ENCODE measurements at places on chromosomes 3 and 15.
A peak's percentile ranks its signal among the peaks of the same experiment; 100 is the strongest.

GRCh38 chr3:194091141-194091540 is 44.8 kb upstream of the HES1 start:
- ATAC-seq = peak; percentile 86

DNA sequence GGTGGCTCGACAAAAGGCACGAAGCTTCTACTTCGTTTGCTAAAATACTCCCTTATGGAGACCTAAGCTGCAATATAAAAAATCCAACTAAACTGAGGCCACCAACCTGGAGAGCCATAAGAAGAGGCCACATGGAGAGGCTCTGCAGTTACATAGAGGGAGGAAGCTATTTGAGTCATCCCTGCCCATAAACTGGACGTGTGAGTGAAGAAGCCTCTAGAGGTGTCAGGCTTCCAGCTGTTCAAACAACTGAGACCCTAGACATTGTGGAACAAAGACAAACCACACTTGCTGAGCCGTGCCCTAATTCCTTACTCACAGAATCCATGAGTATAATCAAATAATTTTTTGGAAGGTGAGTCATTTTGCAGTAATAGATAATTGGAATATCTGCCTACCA is 50.2 kb upstream of the GMNC start:
- ATAC-seq = no peak

- ATAC-seq = no peak
These were observed 186.3 kb downstream of the MCTP2 start for GRCh38 chr15:94417501-94418293.

GRCh38 chr15:49693498-49693897 is 72.7 kb downstream of the DTWD1 start:
- ATAC-seq = no peak

DNA sequence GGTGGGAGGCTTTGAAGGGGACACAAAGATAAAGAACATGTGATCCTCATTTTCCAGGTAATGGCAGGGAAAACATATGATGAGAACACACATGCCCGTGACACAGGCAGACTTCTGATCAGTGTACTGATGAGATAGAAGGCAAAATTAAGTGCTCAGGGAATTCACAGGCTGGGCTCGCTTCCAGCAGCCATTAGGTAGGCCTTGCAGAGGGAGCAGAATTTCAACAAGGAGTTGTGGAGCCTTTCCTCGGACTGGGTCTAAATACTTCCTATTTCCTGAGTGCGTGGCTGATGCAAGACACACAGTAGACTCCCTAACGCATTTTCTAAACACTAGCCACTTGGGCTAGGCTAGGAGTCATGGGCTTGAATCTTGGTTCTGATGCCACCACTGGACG is 74.0 kb upstream of the ETV5 start:
- ATAC-seq = no peak

DNA sequence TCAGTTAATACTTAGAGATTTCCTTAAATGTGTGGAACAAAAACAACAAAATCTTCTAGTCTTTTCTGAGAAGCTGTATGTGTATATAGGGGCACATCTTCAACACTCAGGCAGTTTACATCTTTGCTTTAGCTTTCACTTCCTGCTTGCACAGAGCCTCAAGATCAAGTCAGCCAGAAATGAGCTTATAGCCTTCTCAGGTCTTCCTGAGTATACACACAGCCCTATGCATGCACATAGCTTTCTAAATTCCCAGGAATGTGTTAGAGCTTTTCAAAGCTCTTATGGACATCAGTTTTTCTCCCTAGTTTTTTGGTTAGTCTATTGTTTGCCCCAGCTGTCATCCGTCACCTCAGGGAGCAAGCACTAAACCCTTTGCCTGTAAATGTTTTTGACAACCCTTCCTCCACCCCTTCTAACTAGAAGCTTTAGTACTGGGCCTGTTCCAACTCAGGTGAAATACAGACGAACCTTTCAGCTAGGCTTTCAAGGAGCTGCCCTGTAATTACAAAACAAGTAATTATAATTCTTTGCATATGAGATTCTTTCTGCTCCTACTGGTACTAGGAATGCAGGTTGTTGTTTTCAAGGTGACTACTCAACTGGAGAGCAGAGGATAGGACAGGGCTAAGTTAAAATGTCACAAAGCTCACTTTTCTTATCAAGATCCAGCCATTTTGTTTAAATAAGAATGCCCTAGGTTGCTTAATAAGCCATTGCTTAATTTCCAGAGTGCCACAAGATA is 22.6 kb upstream of the MTMR10 start:
- peak; percentile 46 for ATAC-seq

- ATAC-seq = no peak
These were observed 33.5 kb upstream of the ST6GAL1 start for GRCh38 chr3:186896875-186897274.

DNA sequence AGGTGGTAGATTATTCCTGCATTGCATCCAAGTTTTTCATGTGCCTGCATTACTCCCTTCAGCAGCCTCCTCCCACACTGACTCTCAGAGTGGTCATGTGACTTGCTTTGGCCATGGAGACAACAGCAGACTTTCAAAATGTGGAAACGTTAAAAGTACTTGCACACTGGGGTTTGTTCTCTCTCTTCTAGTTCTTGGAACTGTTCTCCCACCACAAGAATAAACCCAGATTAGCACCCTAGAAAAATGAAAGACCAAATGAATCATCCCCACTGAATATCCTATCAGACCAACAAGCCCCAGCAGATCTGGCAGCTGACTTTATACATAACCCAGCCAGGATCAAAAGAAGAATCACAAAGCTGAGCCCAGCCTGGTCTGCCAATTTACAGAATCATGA is 398.5 kb downstream of the VPS13C start:
- ATAC-seq = peak; percentile 45

DNA sequence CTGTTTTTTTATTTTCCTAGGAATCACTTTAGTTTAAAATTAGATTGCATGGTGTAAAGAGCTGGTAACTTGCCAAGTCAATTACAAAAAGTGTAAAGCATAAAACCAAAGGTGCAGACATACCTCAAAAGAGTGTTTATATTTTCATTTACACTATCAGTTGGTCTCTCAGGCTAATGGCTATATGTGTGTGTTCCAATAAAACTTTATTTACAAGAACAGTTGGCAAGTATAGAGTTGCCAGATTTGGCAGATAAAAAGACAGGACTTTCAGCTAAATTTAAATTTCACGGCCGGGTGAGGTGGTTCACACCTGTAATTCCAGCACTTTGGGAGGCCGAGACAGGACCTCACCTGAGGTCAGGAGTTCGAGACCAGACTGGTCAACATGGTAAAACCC is 41.1 kb downstream of the HOMER2 start:
- ATAC-seq = no peak

GRCh38 chr3:99352811-99353210 is 285.6 kb upstream of the COL8A1 start:
- no peak for ATAC-seq

DNA sequence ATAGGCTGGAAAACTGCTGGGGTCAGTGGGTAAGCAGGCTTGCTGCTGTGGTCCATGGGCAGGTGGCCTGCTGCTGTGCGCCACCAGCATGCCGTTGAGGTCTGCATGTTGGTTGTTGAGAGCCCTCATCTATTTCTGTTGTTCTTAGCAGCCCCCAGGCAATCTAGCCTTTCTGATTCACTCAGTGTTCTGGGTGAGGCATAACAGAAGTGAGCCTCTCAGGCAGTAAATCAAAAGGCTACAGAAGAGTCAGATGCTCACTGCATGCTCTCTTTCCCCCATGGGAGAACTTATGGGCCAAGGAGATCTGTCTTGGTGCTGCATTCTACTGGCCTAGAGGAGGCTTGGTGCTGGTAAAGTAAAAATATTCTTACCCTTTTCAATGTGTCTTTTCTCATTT is 67.8 kb upstream of the ATP10A start:
- ATAC-seq = no peak

DNA sequence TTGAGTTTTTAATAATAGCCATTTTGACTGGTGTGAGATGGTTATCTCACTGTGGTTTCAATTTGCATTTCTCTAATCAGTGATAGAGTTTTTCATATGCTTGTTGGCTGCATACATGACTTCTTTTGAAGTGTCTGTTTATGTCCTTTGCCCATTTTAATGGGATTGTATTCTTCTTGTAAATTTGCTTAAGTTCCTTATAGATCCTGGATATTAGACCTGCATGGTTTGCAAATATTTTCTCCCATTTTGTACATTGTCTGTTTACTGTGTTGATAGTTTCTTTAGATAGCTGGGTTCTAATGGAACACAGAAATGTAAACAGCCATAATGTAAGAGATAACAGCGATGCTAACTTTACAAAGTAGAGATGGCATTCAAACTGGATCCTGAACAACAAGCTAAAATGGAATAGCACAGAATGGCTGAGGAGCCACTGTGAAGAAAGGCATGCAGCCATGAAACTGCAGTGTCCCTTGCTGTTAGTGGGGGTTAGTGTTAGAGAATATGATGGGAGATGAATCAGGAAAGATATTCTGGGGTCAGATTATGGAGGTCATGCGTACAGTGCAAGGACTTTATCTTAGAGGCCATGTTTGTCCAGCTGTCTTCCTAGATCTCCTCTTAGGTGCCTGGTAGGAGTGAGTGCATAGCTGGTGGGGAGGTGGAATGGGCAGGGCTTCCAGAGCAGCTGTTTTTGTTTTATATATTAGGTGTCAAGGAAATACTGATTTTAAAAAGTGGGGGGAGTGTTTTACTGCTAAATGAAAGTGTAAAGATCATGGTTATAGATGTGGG is 48.1 kb downstream of the BBS4 start:
- no peak for ATAC-seq

Data from esophagus mucosa (tissue), 1 donor.